HTR-8/SVneo (cell line): ENCODE measurements at places on chromosomes 3 and 15.

DNA sequence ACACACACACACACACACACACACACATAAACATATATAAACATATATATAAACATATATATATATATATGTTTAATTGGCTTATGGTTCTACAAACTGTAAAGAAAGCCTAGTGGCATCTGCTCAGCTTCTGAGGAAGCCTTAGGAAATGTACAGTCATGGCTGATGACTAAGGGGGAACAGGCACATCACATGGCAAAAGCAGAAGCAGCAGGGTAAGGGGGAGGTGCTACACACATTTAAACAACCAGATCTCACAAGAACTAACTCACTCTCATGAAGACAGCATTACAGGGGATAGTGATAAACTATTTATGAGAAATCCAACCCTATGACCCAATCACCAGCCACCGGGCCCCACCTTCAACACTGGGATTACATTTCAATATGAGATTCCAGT, 922.9 kb downstream of the SI start:
- no peak for DNase-seq

GRCh38 chr15:77629070-77630030, 3.4 kb downstream of the LINGO1 start:
- no peak for DNase-seq

DNA sequence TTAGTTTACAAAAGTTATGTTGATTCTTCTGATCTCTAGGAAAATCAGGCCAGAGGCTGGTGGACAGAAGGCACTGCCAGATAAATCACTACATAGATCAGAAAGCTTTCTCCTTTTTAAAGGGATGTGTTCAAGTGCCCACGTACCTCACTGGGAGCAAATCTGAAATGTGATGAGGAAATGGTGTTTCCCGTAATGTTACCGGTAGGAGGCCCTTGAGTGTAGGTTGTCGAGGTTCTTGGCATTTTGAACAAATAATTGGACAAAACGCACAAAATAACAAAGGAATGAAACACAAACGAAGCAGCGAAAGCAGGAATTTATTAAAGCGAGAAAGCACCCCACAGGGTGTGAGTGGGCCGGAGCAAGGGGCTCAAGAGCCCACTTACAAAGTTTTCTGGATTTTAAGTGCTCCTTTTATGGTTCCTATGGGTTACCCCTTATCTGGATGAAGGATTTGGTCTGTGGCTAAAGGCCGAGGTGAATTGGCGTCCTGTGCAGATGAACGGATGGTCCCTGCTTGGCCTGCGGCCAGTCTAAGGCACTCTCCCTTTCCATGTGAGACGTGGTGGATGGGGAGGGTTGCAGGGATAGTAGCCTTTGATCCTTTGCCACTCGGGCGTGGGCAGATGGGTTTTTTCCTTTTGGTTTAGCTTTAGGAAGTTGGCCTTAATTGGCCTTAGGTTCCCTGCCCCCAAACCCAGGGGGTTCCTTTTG, 1.0 kb downstream of the SNX1 start:
- no peak for DNase-seq

DNA sequence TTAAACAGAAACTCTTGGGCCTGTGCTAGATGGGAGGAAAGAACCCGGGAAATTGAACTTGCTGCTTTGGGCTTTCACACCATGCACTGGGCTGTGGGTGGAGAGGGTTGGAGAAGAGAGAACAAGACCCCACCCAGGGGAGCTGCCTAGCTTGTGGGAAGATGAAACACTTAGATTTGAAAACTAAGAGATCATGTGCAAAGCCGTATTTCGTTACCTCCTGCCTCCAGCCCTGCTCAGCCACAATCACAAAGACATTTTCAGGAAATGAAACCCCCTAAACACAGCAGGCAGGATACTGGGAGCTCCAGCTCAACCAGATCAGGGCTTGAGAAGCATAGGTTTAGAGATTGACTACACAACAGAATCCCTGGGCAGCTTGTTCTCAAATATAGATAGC, 183.0 kb upstream of the C2CD4B start:
- DNase-seq, result no peak

DNA sequence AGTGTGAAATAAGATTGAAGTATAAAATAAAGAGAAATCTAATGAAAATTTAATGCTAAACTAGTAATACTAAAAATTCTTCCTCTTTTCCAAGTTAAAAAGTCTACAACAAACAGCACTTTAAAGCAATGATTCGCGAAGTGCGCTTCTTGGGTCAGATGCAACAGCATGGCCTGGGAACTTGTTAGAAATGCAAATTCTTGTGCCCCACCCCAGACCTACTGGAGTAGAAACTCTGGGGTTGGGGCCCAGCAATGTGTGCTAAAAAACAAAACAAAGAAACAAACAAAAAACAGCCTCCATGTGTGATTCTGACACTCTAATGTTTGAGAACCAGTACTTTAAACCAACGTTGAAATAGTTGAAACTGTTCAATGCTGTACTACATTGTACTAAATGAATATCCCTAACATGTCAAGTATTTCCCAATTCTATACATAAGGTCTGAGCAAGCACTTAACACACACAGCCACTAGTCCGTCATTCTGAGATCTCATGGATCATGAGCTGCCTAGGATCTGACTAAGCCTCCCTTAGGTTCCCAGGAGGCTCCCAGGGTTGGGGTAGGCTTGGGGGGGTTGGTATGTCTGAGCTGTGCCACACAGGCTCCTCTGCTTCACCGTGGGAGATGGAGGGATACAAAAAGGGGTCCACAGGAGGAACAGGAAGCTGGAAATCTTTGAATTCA, 6.1 kb downstream of the RASGRP1 start:
- no peak for DNase-seq
